ENCODE measurements at places on chromosomes 4 and X. TPM values are rescaled to one million over a fixed set of nuclear protein-coding genes. Genes with fewer than 3 reads are reported as not detected.

DNA sequence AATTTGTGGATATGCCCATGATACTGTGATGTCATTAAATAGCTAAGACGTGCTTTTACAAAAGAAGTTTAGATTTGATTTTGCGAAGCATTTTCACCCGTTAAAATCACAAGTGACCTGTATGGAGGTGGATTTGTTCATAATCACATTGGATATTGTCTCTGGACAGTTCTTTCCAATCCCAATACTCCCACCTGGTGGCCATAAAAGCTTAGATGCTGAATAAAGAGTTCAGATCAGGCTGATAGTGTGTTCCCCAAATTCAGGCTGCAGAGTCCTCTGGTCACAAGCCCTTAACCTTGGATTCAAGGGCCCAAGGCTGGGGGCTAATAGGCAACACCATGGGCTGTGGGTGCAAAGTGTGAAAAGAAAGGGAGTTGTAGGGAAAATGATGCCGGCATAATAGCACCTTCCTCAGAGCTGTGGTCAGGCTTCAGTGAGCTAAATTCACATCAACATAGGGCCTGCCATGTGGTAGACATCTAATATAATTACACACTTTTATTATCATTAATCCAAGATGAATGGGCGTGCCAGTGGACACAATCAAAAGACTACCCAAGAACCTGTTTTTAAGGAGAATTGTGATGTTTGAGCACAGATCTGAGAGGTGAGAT is 28.1 kb downstream of the SMIM43 start:
- DNase-seq = no peak

The TMEM165 gene
- 28.3 TPM for total RNA-seq

DNA sequence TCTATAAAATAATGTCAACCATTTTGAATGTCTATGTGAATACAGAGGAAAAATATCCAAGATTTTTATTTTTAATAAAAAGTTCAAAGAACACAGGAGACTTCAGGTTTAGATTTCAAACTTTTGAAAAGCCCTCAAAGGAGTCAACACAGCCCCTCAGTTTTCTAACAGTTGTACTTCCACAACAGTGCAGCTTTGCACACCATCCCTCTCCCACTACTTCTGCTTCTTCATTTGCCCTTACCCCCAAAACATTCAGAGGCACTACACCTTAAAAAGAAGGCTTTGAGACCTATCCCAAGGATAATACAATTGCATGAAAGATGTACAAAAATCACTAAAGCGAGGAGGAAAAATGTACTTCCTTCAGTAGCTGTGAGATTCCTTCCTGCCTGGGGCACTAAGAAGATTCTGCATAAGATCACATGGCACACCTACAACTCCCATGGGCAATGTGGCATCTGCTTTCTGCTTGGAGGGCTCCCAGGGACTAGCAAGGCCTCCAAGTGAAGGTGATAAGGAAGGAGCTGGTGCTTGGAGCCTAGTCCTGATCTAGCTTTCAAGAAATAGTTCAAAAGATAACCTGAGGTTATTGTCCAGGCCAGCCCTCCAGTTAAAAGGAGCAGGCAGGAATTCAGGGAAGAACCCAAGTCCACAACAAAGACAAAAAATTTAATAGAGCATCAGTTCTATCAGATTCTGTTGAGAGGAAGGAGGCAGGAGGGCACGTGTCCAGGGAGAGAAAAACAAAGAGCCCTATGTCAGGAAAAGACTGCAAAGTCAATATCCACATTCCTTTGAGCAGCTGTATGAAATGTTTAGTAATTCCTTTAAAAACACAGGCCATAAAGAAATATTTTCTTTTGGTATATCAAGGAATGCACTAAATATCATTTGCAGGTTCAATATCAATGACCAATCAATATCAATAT is 19.1 kb downstream of the ARAP2 start:
- DNase-seq = no peak

The ANKRD50 gene
- total RNA-seq = 4.0 TPM

DNA sequence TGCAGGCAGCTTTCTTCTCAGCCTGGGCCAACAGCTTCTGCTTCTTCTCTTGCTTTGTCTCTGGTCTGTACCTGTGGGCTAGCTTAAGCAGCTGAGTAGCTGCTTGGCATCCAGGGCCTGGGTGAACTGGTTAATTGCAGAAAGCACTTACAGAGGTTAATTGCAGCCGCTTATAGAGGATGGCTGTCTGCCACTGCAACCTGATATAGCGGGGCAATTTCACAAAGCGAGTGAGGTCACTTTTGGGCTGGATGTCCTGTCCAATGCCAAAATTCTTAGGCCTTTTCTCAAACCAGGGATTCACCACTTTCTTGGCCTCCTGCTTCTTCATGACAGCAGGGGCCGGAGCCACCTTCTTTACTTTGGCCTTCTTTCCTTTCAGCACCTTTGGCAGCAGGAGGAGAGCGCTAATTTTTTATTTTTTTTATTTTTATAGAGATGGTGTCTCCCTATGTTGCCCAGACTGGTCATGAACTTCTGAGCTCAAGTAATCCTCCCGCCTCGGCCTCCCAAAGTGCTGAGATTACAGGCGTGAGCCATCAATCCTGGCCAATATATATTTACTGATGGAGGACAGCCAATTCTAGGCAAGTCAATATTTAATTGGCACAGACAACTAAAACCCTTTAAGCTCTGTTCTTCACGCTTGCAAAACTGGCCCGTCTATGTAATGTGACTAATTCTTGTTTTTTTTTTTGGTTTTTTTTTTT is 61.0 kb downstream of the ENOPH1 start:
- DNase-seq = no peak

The KLF8 gene
- 0.88 TPM for total RNA-seq

DNA sequence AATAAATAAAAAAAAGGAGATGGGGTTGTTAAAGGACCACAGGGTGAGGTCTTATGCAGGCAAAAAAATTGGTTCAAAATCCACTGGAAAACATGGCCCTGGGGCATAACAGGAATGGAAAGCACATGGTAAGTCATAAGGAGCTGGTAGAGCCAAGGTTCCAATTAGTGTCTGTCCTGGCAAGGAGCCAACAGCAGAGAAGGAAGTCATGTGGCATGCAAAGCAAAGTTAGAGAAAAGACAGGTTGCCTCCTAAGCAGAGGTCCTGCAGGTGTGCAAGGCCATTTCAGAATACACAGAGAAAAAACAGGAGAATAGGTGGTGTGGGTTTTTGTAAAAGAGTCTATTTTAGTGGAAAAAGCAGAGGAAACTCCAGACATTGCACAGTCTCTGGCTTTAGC is 1881.7 kb downstream of the ARAP2 start:
- DNase-seq = no peak
